Stimulated activated CD4-positive, alpha-beta T cell treated with anti-CD3 and anti-CD28 coated beads, Interleukin-15, amount 100 ng/mL, for 1 hour (primary cell): ENCODE measurements at places on chromosomes 2 and 18.

- no peak for DNase-seq
These were observed 113.6 kb upstream of the ARHGAP15 start for GRCh38 chr2:143015656-143016055.

DNA sequence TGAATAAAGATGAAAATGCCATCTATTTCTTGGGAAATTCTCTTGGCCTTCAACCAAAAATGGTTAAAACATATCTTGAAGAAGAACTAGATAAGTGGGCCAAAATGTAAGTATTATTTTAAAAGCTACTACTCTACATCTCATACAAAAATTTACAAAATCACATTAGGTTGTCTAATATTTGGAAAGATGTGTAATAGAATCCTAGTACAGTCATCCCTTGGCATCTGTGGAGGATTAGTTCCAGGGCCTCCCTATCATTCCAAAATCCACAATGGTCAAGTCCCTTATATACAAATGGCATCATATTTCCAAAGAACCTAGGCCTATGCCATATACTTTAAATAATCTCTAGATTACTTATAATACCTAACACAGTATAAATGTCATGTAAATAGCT is 41.2 kb downstream of the KYNU start:
- DNase-seq = no peak

- DNase-seq = no peak
These were observed 16.8 kb downstream of the WDFY1 start for GRCh38 chr2:223928113-223929006.

DNA sequence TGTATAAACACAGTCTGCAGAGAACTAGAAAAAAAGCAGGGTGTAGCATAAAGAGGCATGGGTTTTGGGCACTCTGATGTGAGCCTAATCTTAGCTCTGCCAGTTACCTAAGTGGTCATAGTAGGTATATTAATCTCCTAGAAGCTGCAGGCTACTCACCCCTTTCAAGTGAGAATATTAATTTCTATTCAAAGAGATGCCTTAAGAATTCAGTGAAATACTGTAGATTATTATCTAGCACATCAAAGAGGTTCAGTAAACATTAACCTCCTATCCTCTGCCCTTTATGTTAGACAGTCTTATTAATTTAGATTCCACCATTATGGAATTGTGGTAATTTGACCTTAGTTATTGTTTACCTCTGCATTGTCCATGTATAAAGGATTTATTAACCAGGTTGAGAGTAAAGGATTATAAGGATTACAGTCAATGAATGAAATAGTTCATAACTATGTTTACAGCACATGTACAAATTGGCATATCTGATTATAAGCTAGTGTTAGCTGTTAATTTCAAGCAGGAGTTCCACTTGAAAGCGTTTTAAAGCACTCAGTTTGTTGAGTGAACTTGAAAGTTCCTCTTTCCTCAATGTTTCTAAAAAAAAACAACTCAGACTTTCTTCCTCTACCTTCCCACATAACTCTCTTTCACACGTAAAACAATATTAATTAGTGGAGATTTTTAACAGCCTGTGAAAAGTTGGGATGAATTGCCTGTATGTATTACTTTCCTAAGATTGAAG is 150.6 kb upstream of the EPC2 start:
- no peak for DNase-seq

DNA sequence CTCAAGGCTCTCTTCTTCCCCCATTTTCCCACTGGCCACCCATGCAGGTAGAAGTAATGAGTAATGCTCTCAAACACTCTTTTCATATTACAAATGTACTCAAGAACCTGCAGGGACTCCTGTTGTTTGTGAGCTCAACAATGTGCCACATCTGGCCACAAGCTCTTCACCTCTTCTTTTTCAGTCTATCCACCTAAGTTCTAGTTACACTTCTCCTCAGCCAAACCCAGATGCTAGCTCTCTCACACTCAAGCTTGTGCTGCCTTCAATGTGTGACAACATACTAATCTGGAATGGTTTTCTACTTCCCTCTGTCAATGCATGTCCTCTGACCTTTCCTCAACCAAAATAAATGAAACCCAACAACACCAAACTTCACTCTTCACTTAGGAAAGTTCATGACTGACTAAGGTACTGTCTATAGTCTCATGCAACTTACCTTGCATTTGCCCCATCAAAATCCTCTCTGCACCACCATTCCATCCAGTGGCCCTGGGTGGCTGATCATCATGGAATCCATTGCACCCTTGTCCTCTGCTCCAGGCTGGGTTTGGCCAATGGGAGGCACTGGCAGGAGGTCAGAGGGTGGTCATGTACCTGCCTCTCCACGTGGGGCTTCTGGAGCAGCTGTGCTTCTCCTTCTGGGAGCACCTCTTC is 5.3 kb upstream of the IL18R1 start:
- no peak for DNase-seq

GRCh38 chr2:109595644-109596043 is 18.1 kb downstream of the SEPTIN10 start:
- no peak for DNase-seq

DNA sequence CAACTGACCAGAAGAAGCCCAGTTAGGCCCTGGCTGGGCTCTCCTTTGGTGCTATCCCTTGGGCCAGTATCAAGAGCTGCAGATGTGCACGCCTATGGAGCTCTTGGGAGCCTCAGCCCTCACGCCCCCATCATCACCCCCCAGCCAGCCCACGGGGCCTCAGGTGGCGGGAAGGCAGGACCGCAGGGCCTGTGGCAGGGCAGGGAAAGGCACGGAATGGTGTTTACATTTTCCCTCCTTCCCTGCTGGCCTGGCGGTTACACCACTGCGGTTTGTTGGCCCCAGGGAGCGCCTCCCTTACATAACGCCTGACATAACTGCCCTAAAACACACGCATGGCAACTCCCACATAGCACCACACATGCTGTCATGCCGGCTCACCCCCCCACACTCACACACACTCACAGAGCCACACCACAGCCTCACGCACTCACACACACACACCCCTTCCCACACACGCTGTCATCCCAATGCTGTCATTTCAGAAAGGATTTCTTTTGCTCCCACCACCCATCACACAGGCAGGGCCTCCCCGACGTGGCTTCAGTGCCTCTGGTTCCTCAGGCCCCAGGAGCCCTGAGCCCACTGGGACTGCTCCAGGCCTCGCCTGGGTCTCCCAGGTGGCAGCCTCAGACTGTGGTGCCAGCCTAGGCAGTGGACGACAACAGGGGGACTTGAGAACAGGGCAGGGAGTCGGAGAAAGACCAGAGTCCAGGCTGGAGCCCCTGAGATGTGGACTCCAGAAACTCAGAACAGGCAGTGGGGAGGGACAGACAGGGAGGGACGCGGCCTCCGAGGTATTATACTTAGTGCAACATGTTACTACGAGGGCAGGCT is 15.7 kb downstream of the ZFP36L2 start:
- no peak for DNase-seq

- DNase-seq = no peak
These were observed 132.1 kb downstream of the COL6A3 start for GRCh38 chr2:237281836-237282306.

DNA sequence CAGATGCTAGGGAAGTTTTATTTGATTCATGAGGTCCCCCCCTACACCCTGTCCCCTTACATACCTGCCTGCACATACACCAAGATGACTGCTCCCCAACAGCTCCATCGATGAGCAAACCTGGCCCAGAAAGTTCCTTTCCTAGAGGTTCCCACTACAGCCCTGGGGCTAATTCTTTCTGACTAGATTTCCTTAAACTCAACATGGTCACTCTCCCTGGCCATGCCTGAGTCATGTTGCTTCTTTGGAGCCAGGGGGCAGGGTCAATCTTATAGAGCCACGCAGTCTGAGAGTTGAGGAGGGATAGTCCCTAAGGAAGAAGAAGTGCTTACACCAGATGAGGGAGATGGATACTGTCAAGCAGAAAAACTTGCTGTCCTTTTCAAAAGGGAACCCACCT is 67.7 kb upstream of the GLI2 start:
- no peak for DNase-seq

DNA sequence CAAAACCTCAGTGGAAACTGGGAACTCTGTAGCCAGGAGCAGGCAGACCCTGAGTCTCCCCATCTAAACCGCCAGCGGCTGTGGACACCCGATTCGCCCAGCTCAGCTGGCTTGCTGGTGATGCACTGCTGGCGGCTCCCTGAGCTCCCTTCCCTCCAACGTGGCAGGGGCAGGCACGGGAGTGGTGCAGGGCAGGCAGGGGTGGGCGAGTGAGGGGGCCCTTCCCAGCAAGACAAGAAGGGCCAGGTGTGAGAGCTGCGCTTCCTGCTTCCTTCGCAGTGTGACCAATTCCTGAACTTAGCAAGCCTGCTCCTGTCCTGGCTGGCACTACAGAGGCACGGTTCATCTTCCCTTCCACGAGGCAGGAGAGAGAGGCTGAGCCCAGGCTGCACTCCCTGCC is 12.3 kb upstream of the SEMA4C start:
- no peak for DNase-seq

- DNase-seq = no peak
These were observed 23.3 kb downstream of the SIX3 start for GRCh38 chr2:44964752-44965236.

DNA sequence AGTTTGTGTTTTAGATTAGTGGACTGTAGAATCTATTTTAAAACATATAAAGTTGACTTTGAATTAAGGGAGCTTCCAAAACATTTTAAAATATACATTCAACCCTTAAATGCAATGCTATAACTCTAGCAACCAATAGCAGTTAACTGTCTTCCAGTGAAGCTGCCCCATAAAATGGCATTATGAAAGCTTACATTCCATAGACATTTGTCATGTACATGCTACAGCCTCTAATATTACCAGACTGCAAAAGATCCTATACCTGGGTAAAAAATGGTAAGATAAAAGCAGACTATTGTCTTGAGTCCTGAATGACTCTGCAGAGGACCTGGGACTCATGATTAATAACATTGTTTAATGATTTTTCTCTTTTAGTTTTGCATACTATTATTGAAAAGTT is 489.4 kb downstream of the LRP1B start:
- no peak for DNase-seq

DNA sequence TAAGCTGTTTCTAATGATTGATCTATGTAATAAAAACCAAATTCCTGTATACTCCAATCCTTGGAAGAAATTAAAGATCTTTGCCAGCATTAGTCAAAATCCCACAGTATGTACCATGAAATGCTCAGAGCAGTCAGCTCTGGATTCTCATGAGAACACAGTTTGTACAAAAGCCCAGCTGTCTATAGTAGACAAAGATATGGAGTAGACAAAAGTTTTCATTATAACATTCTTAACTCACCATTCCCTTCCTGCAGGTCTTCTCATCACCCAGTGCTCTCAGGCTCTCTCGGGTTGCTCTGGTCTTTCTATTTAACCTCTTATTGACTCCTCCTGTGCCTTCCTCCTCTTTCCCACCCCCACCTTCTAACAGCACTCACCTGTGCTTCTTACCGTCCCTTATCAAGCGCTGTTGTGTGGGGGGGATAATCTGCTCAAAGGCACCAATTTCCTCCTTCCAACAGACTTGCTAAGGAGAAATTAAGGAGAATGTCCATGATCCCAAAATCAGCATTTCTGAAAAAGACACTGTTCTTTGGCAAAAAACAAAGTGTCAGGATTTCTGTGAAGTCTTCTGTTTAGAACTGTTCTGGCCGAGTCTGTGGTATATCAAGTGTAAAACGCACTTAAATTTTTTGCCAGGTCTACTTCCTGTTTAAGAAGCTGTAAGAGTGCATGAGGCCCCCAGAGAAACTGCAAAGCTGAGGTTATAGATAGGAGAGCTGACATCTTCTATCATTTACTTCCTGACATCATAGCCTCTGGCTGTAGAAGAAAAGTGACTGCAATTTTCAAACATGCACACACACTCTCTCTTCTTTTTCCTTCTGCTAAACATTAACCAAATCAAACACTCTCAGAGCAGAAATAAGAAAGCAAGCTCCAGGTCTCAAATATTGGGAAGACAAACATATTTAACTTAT is 144.1 kb downstream of the EVA1A start:
- DNase-seq = no peak

GRCh38 chr18:46622451-46622850 is 34.6 kb downstream of the LOXHD1 start:
- DNase-seq = no peak

GRCh38 chr2:71858071-71858470 is 289.6 kb downstream of the CYP26B1 start:
- DNase-seq = no peak

DNA sequence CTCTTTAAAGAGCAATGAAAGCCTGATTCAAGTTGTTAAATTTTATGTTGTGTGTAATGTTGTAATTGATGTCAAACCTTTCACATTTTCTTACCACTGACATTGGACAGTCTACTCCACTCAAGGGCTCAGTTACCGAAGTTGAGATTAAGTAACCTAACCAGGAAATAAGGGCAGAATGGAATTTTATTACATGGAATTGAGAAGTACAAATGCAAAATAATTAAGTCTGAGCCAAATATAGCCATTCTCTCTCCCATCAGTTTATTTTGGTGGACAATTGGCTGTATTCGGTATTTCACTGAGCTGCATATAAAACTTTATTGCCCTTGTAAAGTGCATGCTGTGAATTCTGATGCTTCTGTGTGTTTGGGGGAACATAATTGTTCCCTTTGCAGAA is 231.5 kb downstream of the TTC32 start:
- DNase-seq = no peak

- DNase-seq = no peak
These were observed 328.5 kb downstream of the FIGN start for GRCh38 chr2:163407296-163407695.

DNA sequence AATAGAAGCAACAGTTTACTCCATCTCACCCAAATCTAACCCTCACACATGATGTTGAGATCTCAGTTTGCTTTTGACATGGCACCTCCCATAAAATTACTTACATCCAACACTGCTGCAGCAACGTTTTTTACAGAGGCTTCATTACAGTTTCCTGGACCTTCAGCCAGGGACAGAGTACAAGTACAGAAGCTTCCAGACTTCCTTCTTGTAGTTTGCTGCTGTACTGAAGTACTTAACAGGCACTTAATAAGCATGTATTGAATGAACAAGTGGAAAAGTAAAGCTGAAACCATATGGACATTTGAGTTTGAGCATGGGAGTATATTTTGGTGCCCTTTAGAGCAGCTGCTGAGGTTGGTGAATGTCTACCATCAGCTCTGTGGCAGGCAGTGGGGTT is 514.2 kb downstream of the PTPRM start:
- no peak for DNase-seq

DNA sequence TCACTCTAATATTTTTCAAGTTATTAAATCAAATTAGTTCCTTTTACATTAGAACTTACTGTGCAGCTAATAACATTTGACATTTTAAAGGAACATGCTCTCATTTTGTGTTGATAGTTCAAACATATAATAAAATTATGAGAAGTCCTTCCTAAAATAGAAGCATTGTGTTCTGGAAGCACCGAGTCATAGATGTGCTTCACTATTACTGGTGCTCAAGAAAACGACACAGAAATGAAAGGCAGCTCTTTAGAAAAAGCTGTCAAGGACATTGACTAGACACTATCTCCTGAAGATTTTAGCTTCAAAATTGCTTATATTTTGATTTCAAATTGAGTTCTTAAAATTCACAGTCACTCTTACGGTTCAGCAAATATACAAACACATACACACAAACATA is 338.3 kb downstream of the NBAS start:
- DNase-seq = no peak

GRCh38 chr2:127614246-127614645 is 31.7 kb upstream of the GPR17 start:
- no peak for DNase-seq

DNA sequence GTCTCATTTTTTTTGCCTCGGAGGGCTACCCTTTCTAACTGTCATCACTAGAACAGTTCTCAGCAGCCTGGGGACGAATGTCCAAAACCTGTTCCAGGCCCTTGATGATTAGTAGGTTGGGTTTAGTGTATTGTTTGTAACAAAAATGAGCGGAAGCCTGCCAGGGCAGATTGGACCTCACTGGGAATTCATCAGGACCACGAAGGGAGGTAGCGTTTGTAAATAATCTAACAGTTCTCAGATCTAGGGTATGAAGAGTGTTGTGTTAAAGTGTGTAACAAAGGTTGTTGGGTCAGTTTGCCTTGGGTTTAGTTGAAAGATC is 799 bp downstream of the CEP68 start:
- no peak for DNase-seq
